ENCODE measurements at places on chromosomes 7 and 10.

- no peak for DNase-seq
Observed at GRCh38 chr10:12707461-12708185, 293.9 kb downstream of the CCDC3 start.

- no peak for DNase-seq
Observed at GRCh38 chr7:100033526-100033925, 16.0 kb upstream of the ZSCAN21 start.

- no peak for DNase-seq
Observed at GRCh38 chr10:58030208-58030607, 237.5 kb downstream of the IPMK start.

GRCh38 chr10:79170226-79170752, 101.5 kb downstream of the ZMIZ1 start:
- DNase-seq: no peak

- no peak for DNase-seq
Observed at GRCh38 chr10:118827466-118828155, 72.8 kb upstream of the CACUL1 start.

DNA sequence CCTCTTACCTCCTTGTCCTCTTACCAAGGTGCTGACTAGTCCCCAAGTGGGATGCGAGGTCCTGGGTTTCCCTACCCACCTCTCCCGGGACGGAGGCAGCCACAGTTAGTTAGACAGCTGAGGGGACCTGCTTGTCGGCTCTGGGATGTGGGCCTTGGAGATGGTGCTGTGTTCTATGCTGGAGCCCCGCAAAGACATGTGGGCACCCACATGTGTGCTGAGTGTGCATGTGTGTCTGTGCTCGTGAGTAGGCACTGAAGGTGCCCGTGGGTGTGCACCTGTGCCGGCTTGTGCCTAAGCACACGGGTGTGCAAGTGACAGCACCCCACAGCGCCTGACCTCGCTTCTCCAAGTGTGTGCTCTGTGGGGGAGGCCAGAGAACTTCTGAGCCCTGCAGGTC, 62.2 kb downstream of the NEURL1 start:
- DNase-seq: no peak

GRCh38 chr10:4557469-4557868, 268.5 kb upstream of the AKR1E2 start:
- DNase-seq: no peak

- no peak for DNase-seq
Observed at GRCh38 chr7:157488966-157489365, 152.2 kb downstream of the DNAJB6 start.

DNA sequence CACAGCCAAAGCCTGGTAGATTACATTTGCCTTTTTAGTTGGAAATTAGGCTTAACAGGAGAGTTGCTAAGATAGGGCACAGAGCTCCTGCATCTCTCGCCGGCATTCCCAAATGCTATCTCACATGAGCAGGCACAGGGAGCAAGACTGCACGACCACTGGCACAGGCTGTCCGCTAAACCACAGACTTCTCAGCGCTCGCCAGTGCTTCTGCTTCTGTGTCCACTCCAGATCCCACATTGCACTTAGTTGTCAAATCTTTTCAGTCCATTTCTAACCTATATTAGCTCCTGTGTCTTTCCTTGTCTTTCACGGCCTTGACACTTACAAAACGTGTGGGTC, 138.9 kb downstream of the EGFR start:
- no peak for DNase-seq

DNA sequence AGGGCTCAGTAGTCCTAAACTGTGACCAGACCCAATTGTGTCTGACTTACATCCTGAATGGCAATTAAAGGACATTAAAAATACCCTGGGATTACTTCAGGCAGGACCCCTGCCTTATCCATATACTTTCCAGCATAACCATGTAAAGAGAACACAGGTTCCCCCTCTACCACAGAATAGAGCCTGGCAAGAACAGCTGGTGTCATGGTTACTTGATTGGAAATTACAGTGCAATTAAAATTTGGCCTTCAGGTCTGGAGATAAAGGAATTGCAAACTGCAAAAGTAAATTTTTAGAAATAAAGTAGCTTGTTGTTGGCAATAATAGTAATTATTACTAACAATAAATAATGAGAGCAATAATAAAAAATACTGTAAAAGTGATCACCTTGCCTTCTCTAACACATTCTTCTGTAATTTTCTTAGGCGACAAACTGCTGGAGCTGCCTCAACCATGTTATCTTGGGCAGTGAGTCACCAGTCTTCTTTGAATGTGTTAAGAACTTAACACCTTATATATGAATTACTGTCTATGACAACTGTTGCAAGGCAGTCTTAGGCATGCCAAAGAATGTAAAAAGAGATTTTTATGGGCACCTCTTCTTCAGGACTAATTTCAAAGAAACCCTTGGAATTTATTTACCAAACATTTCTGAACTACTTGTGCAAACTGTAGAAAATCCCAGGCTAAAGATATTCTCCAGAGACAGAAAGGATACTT, 53.7 kb downstream of the HIBADH start:
- no peak for DNase-seq

DNA sequence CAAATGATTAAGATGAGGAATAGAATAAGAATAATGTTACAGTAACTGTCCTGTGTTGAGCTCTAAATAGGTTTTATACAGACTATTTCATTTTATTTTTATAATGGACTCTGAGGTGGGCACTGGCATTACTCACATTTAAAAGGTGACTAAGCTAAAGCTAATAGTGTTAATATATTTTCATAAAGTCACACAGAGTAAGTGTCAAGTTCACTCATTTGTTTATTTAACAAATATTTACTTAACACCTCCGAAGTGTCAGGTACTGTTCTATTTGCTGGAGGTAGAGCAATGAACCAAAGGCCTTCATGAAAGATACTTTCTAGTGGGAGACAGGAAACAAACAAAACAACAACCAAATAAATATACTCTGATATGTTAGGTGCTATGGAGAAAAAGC, 44.0 kb downstream of the ASB4 start:
- DNase-seq: no peak

DNA sequence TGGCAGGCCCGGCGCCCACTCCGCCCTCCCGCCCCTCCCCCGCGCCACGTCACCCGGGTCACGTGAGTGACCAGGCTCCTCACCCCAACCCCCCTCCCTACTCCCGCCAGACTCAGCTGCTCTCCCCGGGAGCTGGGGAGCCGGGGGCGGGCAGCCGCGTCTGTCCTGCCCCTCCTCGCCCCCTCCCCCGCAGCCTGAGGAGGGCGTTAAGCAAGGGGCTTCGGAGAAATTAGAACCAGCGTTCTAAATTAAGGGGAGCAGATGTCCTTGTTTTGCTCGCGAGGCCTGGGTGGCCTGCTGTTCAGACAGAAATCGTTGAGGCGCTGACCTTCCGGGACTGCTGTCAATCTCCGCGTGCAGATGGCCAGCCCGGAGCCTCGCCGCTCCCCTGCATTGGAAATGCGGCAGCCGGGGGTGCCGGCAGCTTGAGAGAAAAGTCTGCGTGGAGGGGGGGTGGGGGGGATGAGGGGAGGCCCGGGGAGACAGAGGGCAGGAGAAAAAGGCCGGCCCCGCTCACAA, 102.2 kb upstream of the ZNF438 start:
- DNase-seq: peak; percentile 32

- no peak for DNase-seq
Observed at GRCh38 chr10:98920360-98920759, 315.3 kb downstream of the HPSE2 start.

DNA sequence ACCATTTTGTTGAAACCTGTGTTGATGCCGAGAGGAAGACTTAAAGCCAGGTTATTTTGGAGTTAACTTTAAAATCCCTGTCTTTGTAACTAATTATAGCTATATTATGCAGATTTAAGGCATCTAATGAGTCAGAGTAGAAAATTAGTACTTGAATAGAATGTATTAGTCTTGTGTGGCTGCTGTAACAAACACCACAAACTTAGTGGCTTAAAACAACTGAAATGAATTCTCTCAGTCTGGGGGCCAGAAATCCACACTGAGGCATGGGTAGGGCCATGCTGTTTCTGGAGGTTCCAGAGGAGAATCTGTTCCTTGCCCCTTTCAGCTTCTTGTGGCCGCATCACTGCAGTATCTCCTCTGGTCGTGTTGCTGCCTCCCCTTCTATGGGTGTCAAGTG, 8.5 kb upstream of the KLF6 start:
- no peak for DNase-seq

DNA sequence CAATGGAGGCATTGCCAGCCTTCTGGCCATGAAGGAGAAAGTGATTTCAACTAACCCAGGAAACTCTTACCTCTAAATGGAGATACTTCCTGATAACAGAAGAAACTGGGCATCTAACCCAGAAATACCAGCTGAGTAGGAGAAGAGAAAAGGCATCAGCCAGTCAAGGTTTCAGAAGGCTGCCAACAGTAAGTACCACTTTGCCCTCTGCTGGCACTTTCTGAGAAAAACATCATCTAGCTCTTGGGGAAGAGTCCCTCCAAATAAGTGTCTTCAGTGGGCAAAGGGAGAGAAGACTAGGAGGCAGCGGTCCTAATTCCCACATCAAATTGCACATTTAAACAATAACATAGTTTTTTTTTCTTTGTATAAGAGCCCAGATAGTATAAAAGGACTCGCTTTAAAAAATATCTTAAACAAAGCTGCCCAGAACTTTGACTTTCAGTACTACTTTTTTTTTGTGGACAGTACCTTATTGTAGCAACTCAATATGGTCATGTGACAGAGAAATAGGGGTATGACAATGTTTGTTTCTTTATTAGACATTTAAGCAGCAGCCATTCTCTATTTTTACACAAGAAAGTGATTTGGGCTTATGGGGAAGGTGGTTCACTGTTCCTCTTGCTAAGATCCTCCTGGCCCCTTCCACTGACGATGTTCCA, 157.3 kb downstream of the CTTNBP2 start:
- no peak for DNase-seq

DNA sequence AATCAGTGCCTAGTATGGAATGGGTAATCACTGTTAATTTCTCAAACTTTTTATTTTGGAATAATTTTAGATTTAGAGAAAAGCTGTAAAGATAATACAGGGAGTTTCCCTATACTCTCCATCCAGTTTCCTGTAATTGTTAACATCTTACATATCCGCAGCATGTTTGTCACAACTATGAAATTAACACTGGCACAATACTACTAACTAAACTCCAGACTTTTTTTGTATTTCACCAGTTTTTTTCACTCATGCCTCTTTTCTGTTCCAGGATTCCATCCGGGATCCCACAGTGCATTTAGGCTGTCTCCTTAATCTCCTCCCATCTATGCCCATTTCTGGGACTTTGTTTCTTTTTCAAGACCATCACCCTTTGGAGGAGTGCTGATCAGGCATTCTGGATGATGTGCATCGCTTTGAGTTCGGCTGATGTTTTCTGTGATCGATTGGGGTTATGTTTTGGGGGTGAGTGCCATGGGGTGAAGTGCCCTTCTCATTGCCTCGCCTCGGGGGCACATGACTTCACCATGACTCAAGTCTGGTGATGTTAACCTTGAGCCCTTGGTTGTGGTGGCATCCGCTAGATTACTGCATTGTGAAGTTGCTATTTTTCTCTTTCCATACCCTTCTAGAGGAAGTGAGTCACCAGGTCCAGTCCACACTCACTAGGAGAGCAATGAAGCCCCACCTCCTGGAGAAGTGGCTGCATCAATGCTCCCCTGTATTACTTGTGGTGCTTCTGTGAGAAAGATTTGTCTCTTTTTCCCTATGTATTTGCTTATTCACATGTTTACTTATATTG, 43.9 kb upstream of the GRB10 start:
- peak; percentile 90 for DNase-seq

- no peak for DNase-seq
Observed at GRCh38 chr10:45509491-45509890, 135.5 kb downstream of the ALOX5 start.

DNA sequence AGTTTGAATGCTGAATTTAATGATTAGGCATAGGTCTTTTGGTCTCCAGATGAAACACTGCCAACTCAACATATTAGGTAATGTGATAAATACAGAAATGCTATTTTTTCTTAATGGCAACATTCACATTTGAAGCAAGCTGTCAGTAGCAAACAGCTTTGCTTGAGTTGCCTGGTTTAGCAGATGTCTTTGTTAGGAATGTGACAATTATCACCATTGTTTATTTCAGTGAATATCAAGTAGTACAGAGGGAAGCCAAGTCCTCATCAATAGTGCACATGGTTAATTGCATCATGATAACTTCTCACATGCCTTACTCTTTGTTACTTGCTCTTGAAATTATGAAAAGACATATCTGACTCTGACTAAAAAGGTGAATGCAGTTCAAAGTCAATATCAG, 23.7 kb upstream of the SEPTIN7 start:
- no peak for DNase-seq

- DNase-seq: no peak
Observed at GRCh38 chr10:102004376-102004775, 51.6 kb downstream of the ARMH3 start.

GRCh38 chr7:74129887-74130286, 44.3 kb upstream of the EIF4H start:
- no peak for DNase-seq

DNA sequence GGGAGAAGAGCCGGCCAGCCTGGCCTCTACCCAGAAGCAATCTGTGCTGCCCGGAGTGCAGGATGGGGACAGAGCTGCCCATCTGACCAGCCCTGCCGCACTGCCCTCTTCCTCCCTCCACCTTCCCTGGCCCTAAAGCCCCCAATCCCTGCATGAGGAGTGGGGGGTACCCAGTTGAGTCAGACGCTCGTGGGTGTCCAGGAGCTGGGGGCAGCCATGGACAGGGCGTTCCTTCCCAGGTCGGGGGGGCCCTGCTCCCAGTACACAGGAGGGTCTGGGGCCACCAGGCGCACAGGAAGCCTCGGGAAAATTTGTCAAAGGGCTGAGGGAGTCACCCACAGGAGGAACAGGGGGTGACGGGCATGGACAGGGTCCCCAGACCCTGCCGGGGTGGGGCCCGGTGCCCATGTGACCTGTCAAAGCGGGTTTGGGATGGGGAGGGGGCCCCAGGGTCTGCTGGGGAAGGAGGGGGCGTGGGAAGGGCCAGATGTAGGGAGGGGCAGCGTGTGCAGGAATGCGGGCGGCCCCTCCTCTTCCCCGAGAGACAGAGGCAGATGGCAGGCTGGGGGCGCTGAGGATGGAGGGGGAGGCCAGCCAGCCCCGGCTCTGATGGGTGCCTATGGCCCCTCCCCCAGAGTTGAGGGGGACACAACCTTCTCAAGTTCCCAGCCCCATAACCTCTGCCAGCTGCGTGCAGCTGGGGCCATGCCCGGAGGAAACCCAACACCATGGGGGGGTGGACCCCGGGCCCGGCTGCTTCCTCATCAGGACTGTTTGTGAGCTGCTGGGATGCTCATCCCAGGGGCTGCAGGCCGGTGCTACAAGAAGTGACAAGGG, 21.5 kb upstream of the GRIFIN start:
- DNase-seq: peak; percentile 41

DNA sequence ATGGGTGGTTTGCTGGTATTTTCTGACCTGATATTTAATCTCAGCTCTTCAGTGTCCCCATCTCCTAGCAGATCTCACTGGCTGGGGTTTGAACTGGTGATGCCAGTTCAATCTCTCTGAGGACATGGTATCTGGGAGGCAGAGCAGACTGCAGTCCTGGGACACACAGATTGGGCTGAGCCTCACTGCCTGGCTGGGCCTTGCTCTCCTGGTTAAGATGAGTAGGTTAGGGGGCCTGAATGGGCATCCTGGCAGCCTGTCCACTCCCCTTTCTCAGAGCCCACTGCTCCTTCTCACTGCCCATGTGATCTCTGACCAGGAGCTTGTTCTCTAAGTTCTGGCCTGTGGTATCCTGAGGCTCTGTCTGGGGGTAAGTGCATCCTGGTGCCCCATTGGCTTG, 363.4 kb downstream of the GLRX3 start:
- DNase-seq: no peak

All from bone marrow (tissue), 2 donors.